ENCODE measurements at places on chromosomes 1 and 21. TPM values are rescaled to one million over a fixed set of nuclear protein-coding genes. Genes with fewer than 3 reads are reported as not detected.

GRCh38 chr21:46069166-46069565 is 28.7 kb upstream of the COL6A2 start:
- H3K36me3 ChIP-seq: no peaks in the 10 kb centered on the region
- H3K4me1 ChIP-seq: no peaks in the 10 kb centered on the region
- H3K4me3 ChIP-seq: no peak overlapping the region
- no peak overlapping the region for H3K27ac ChIP-seq
- peak; percentile 33 for DNase-seq

- DNase-seq: no peak
- H3K36me3 ChIP-seq: no peaks in the 10 kb centered on the region
- no peaks in the 10 kb centered on the region for H3K27me3 ChIP-seq
- no peak overlapping the region for H3K27ac ChIP-seq
These were observed 53.5 kb downstream of the S1PR1 start for GRCh38 chr1:101290119-101290921.

DNA sequence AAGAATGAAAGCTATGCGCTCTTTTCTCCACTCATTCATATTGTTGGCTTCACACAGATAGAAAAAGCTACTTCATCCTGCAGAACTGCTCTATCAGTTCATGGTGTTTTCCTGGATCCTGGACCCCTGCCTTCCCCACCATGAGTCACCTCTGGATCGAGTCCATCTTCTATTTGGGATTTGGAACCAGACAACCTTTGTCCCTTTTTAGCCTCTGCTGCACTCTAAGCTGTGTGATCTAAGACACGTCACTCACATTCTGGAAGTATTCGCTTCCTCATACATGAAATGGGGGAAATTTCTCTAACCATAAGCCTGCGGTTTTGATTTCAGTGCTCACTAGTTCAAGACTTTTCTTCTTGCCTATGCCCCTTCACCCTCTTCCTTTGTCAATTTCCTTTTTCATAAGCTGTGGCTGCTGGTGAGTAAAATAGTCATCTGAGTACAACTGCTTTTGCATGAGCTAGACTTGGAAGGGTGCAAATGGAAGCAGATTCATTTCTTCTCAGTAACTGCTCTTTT is 14.1 kb upstream of the DEGS1 start:
- peaks cover 5% of the 10 kb centered on the region for H3K4me1 ChIP-seq
- H3K4me3 ChIP-seq: no peak overlapping the region
- H3K27ac ChIP-seq: no peak overlapping the region
- H3K36me3 ChIP-seq: no peaks in the 10 kb centered on the region
- no peaks in the 10 kb centered on the region for H3K27me3 ChIP-seq

DNA sequence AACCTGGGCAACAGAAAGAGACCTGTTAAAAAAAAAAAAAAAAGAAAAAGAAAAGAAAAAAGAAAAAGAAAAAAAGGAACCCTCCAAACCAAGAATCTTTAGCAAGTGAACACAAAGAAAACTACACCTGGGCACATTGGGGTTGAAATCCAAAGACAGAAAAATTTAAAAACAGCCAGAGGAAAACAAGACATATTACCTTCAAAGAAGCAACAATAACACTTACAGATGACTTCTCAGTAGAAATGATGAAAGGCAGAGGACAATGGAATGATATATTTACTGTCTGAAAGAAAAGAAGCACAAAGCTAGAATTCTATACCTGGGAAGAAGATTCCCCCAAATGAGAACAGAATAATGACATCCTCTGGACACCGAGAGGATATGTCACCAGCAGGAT is 2.7 kb upstream of the KRTAP10-1 start:
- H3K36me3 ChIP-seq: no peaks in the 10 kb centered on the region
- no peak overlapping the region for H3K4me3 ChIP-seq
- no peaks in the 10 kb centered on the region for H3K4me1 ChIP-seq
- no peak overlapping the region for H3K27ac ChIP-seq
- H3K27me3 ChIP-seq: no peaks in the 10 kb centered on the region
- DNase-seq: no peak

GRCh38 chr1:85142753-85143152 is 58.1 kb downstream of the SYDE2 start:
- no peak overlapping the region for H3K27ac ChIP-seq
- no peak overlapping the region for H3K4me3 ChIP-seq
- no peaks in the 10 kb centered on the region for H3K36me3 ChIP-seq
- no peaks in the 10 kb centered on the region for H3K27me3 ChIP-seq
- no peak for DNase-seq

GRCh38 chr1:86082183-86082582 is 74.4 kb downstream of the COL24A1 start:
- H3K4me3 ChIP-seq: no peak overlapping the region
- no peaks in the 10 kb centered on the region for H3K36me3 ChIP-seq
- no peaks in the 10 kb centered on the region for H3K4me1 ChIP-seq
- H3K27me3 ChIP-seq: no peaks in the 10 kb centered on the region

DNA sequence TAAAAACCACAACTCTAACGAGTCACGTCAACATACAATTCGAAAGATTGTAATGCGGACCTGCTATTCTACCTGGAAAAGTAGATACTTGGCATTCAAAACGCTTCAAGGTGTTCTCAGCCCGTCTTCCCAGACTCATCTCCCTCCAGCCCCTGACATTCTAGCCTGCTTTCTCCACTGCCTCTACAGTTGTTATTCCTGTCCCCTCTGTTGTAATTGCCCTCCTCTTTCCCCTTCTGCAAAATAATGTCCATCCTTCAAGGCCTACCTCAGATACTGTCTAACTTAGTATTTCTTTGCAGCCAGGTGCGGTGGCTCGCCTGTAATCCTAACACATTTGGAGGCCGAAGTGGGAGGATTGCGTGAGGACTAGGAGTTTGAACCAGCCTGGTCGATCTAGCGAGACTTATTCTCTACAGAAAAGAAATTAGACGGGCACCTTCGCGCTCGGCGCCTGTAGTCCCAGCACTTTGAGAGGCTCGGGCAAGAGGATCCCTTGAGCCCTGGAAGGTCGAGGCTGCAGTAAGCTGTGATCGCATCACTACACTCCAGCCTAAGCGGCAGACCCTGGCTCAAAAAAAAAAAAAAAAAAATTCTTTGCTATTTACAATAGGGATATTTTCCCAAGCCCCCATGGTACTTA is 756 bp upstream of the RBM34 start:
- no peaks in the 10 kb centered on the region for H3K27me3 ChIP-seq
- DNase-seq: no peak
- no peaks in the 10 kb centered on the region for H3K36me3 ChIP-seq
- peak overlapping the region; percentile 84 for H3K4me3 ChIP-seq
- no peaks in the 10 kb centered on the region for H3K4me1 ChIP-seq
- H3K27ac ChIP-seq: no peak overlapping the region

- H3K27ac ChIP-seq: no peak overlapping the region
- H3K4me3 ChIP-seq: no peak overlapping the region
- no peaks in the 10 kb centered on the region for H3K36me3 ChIP-seq
- H3K4me1 ChIP-seq: no peaks in the 10 kb centered on the region
- DNase-seq: no peak
These were observed 36.9 kb downstream of the MYOM3 start for GRCh38 chr1:24074817-24075589.

DNA sequence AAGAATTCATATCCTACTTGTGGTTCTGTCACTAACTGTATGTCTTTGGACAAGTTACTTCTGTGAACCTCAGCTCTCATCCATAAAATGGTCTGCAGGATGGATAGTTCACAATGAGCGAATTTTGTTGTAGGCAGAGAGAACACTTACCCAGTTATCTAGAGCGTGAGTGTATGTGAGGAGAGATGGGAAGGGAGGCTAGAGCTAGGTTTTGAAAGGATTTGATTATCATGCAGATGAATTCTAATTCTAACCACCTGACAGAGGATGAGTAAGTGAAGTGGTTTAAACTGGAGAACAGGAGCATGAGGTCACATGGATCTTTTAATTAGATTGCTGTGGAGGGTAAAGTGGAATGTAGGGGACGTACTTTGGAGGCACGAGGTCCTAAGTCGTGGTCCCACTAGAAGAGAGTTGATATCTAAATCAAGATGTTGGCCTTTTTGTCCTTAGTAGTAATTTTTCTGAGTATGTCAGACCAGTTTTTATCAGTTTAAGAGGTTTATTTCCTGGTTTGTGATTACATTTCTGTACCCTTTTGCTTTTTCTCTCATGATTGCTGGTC is 5.0 kb downstream of the SUCO start:
- no peaks in the 10 kb centered on the region for H3K27me3 ChIP-seq
- no peaks in the 10 kb centered on the region for H3K36me3 ChIP-seq
- no peak overlapping the region for H3K4me3 ChIP-seq
- no peak for DNase-seq

DNA sequence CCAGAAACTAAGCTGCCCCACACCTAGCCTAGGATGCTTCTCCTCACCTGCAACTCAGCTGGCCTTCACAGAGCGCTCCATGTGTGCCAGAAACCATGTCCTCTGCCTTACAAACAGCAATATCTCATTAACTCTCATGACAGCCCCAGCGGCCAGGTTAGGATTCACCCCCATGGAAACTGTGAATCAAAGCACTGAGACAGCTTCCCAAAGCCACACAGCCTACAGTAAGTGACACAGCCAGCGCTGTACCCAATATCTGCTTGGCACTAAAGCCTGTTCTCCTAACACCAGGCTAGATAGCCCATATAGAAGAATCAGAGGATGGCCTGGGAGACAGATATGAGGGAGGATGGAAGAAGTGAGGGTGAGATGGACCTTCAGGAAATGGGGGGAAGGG is 13.5 kb downstream of the KCNN3 start:
- H3K27me3 ChIP-seq: no peaks in the 10 kb centered on the region
- H3K27ac ChIP-seq: no peak overlapping the region
- H3K4me3 ChIP-seq: no peak overlapping the region
- no peaks in the 10 kb centered on the region for H3K4me1 ChIP-seq

- H3K27ac ChIP-seq: no peak overlapping the region
- peak; percentile 63 for DNase-seq
- no peak overlapping the region for H3K4me3 ChIP-seq
- peaks cover 3% of the 10 kb centered on the region for H3K4me1 ChIP-seq
These were observed 4.7 kb downstream of the MR1 start for GRCh38 chr1:181038399-181038873.

- H3K27me3 ChIP-seq: no peaks in the 10 kb centered on the region
- peaks cover 5% of the 10 kb centered on the region for H3K4me1 ChIP-seq
- no peaks in the 10 kb centered on the region for H3K36me3 ChIP-seq
- H3K27ac ChIP-seq: no peak overlapping the region
- H3K4me3 ChIP-seq: no peak overlapping the region
- DNase-seq: no peak
These were observed 76.4 kb downstream of the TTC3 start for GRCh38 chr21:37149411-37149810.

DNA sequence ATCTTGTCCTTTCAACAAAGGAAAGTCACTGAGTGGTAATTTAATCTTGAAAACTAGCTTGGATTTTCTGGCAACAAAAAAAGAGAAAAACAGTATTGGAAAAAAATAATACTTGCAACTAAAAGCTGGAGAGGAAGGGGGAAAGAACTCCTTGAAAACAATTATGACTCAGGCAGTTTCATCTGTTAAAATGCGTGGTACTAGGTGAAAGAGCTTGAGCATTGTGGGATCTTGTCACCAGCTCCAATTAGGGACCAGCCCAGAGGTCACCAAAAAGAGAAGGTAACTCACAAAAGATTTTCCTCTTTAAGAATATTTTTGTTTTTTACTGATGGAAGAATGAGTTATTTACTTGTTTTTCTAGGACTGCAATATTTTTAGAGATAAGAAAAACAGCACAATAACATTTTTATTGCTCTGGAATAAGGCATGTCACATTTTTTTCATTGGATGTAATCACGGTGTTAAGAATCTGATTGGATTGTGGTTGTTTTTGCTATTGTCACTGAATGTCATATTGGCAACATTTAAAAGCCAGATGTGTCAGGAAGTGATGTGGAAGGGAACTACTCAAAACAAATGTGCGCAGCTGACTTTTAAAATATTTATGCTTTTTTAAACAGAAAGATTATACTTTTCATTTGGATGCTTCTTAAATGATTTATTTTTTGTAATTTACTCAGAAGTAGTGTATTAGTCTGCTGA is 78.5 kb upstream of the ADAMTS5 start:
- H3K27me3 ChIP-seq: no peaks in the 10 kb centered on the region
- H3K27ac ChIP-seq: no peak overlapping the region
- H3K36me3 ChIP-seq: no peaks in the 10 kb centered on the region

DNA sequence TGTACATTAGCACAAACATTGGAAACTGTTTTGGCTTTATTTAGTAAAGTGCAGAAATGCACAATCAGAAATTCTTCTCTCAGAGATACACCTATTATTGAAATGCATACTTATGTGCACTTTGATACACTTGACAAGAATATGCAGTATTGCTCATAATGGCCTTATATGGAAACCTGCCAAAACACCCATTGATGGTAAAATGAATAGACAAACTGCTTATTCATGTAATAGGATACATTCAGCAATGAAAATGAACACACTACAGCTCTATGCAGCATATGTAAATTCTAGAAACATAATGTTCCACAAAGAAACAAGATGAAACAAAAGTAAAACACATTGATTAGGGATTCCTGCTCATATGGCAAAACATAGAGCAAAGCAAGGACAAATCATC is 223.9 kb downstream of the S1PR1 start:
- DNase-seq: no peak
- no peaks in the 10 kb centered on the region for H3K27me3 ChIP-seq
- no peak overlapping the region for H3K4me3 ChIP-seq
- H3K27ac ChIP-seq: no peak overlapping the region
- H3K36me3 ChIP-seq: no peaks in the 10 kb centered on the region
- H3K4me1 ChIP-seq: no peaks in the 10 kb centered on the region

GRCh38 chr21:37101384-37101783 is 28.3 kb downstream of the TTC3 start:
- H3K36me3 ChIP-seq: peaks cover 8% of the 10 kb centered on the region
- H3K4me1 ChIP-seq: no peaks in the 10 kb centered on the region
- H3K27ac ChIP-seq: no peak overlapping the region
- no peak overlapping the region for H3K4me3 ChIP-seq
- DNase-seq: no peak

ATXN7L2 gene
- 3.8 TPM for total RNA-seq

OR2L2 gene
- 0.51 TPM for total RNA-seq

CFAP410 gene
- total RNA-seq: 20.9 TPM

RHBDL2 gene
- total RNA-seq: 0.57 TPM

SGIP1 gene
- total RNA-seq: 51.8 TPM

LRRC7 gene
- total RNA-seq: 0.16 TPM

CASQ2 gene
- total RNA-seq: 47.9 TPM

KRTAP19-1 gene
- not detected for total RNA-seq

IL19 gene
- total RNA-seq: not detected
